GM10248 (cell line): ENCODE measurements at places on chromosomes 3 and 15.

- no peak for DNase-seq
Observed at GRCh38 chr3:174132421-174133042, 726.6 kb upstream of the NAALADL2 start.

DNA sequence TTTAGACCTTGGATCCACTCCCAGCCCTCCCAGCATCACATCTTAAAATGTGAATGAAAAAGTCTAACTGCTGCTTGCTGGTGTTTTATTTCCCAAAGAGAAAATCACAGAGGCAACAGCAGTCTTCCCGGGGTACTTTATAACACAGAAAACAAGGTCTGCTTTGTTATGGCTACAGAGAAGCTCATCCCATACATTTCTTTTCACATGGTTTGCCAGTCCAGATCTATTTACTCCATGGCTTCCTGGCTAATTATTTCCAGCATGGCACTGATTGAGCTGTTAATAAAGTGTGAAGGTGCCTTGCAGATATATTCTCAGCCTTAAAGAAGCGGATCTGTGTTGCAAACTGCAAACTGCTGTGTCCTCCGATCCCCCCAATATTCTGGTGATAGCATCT, 466.1 kb upstream of the CFAP20DC start:
- no peak for DNase-seq

DNA sequence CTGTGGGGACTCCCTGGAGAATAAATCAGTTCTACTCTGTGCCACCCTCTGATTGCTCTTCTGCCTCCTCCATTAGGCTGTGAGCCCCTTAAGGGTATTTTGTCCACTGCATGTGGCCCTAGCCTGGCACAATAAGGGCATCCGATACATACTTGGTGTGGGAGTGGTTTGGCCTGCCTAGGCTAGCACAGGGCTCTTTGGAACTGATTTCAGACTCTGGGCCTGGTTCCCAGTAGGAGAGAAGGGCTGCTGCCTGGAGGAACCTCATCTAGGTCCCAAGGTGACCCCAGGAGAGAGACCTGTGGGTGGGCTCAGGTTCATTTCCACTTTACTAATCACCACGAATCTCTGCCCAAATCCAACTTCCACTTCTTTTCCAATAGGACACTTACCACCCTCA, 5.3 kb upstream of the CTDSPL start:
- no peak for DNase-seq

- DNase-seq = no peak
Observed at GRCh38 chr3:39221141-39221530, 28.7 kb upstream of the XIRP1 start.

GRCh38 chr15:64877435-64877834, 34.3 kb upstream of the ANKDD1A start:
- DNase-seq = no peak

DNA sequence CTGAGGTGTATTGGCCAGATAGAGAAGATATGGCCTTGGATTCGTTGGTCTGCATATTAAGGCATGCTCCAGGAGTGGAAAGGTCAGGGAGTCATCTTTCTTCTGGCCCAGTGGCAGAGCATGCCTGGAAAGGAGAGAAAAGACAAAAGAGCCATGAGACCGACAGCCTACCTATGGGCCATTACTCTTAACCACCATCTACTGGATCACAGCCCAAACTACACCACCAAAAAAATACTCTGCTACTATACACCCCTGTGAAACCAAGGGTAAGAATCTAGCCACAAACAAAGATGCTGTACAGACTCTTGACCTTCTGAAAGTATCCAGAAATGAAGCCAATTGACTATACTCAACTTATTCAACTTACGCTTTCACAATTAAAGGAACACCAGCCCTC, 96.1 kb upstream of the PLSCR5 start:
- no peak for DNase-seq

DNA sequence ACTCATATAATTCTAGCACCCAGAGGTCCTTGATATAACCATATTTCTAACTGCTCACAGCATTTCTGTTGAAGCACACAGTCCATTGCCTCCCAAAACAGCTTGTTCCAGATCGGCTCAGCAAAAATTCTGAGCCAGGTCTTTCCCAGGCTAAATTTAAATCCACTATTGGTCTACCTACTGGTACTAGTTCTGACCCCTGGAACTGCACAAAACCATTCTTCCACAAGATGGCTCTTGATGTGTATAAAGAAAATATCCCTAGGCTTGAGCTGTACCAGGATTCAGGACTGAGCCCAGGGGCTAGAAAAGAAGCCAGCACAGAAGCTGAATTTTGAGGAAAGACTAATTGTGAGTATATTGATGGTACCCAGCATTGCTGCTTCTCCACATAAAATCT, 75.4 kb upstream of the ABHD17C start:
- DNase-seq = no peak

DNA sequence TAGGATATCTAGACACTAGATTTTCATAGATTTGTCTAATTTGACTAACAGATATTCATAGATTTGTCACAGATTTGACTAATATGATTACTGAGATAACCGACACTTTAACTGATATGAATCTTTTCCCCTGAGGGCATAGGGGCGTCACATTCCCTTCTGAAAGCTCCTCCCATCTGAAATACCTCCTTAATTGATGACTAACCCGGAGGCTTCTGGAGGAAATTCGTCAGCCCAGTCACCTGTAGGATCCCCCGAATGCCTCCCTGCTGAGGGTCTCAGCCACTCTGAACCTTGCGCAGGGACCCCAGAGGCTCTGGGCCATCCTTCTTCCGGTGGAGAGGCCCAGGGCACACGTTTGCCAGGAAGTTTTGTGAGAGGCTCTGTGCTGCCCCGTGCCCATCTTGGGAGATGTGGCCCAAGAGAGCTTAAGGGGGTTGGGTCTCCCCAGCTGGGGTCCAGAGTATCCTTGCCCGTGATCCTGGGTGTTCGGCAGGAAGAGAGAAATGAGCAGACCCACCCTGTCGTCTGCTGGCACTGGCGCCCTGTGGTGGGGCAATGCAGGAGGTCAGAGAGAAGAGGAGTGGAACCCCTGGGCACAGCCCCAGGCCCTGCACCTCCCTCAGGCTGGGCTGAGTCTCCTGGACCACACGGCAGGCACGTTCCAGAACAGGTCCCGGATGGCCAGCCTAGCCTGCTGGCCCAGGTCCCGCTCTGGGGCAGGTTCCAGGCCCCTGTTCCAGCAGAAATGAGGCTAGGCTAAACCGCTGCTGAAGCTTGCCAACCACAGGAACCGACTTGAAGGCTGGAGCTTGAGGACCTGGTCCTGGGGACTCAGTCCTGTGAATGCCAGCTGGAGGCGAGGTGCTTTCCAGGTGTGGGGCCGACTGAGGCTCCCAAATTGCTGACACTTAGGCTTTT, 1.7 kb downstream of the PLA2G4D start:
- no peak for DNase-seq

- DNase-seq = no peak
Observed at GRCh38 chr15:99070208-99070607, 34.7 kb upstream of the SYNM start.

DNA sequence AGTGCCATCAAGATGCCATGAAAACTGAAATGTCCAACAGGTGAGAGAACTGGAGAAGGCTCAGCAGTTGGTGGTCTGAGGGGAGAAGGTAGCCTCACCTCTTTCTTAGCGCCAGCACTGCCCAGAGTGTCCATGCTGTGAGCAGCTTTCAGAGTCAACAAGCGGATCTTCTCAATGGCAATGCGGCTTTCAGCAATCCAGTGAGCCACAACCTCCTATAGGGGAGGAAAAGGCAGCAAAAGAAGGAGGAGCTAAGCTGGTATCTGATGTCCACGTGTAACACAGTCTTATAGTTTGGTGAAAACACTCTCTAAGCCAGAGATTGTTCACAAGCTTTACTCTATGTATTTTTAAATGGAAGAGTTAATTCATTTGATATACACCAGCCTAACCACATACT, 36.1 kb upstream of the ACKR4 start:
- DNase-seq = no peak

GRCh38 chr3:42763021-42763420, 10.0 kb downstream of the CCDC13 start:
- no peak for DNase-seq

- DNase-seq = peak; percentile 72
Observed at GRCh38 chr15:43776718-43777266, at the start of gene ELL3. Gene ELL3, minus strand, starts transcription at chr15:43776966. Its CDS starts 65 bp downstream, at chr15:43776901.

DNA sequence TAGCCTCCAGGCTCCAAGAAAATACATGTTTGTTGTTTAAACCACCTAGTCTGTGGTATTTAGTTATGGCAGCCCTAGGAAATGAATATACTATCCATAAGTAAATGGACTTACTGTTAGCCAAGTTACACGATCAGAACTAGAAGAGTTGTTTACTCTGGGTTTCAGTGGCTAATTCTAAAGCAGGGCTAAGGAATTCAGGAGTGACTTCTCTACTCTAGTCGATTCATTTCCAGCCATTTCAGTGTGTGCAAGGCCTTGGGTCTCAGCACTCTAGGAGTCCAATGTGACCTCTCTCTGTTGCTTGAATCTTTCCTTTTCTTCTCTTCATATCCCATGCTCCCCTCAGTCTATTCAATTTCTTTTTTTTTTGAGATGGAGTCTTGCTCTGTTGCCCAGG, 66.7 kb downstream of the BHLHE40 start:
- no peak for DNase-seq

DNA sequence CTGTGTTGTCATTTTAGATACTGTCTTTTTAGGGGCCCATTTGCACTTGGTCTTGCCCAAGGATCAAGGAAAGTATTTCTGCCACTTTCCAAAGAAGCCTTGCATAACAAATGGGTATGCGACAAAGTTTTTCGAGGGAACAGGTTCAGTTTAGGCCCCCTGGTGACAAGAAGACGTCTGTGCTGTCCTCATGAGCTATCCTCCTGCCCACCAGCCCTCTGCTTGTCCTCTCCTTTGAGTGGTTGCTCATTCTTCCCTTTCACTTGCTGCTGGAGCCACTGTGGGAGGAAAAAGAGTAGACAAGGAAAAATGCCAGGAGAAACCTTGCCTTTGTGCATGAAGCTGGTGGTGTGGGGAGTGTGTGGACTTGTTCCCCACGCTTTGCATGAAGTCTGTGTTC, 171.9 kb downstream of the CACNA2D3 start:
- no peak for DNase-seq

DNA sequence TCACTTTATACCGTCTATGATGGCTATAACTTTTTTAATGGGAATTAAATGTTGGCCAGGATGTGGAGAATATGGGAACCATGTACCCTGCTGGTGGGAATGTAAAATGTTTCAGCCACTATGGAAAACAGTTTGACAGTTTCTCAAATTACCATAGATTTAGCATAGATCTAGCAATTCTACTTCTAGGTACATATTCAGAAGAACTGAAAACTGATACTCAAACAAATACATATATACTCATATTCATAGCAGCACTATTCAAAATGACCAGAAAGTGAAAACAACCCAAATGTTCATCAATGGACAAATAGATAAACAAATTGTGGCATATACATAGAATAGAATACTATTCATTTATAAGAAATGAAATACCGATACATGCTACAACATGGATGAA, 539.4 kb downstream of the IGSF11 start:
- DNase-seq = no peak

- no peak for DNase-seq
Observed at GRCh38 chr3:20080956-20081554, 40.8 kb downstream of the KAT2B start.

GRCh38 chr3:170867143-170867937, 2.7 kb downstream of the RPL22L1 start:
- DNase-seq = no peak

- no peak for DNase-seq
Observed at GRCh38 chr3:192812743-192813383, 85.5 kb upstream of the FGF12 start.

DNA sequence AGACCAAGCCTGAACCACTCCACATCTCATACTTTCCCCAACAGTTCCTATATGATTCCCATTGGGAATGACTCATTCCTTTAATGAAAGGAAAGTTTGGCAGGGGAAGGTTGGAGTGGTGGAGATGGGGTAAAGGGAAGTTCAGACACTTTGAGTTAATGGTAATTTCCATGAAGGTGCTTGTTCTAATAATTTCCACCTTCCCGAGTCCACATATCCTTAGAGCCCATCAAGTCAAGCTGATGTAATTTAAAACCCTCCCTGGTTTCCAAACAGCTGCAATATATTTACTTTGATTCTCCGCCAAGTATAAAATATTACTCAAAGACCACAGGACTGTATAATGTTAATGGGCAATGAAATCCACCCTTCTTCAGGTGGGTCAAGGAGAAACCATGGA, 95.0 kb upstream of the GALNT15 start:
- DNase-seq = no peak

DNA sequence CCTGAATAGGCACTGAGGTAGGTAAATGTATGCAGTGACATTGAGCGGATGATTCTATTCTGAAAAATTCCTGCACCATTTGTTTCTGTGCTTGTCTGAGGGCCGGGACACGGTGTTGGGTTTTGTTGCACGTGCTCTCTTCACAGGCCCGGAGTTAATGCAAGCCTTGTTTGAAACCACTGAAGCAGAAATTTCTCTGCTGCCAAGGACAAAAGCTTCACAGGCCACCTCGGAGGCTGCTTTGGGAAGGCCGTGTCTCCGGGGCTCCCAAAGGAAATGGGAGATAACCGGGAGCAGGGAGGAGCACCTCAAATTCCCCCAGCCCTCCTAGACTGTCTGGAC, 179.4 kb downstream of the OPA1 start:
- no peak for DNase-seq

GRCh38 chr15:28273468-28273867, 48.5 kb downstream of the HERC2 start:
- DNase-seq = no peak

DNA sequence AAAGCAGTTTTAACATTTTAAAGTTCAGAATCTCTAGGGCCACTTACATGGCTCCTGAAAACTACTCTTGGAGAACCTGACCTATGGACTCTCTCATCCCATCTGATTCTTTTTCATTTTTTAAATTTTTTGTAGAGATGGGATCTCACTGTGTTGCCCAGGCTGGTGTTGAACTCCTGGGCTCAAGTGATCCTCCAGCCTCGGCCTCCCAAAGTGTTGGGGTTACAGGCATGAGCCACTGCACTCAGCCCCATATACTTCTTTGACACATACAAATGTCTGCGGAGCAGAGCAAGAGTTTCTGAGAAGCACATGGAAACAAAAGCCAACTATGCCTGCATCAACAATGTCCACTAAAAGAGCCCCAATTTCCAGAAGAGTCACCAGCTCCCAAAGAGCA, 189.8 kb downstream of the FOXP1 start:
- DNase-seq = no peak

DNA sequence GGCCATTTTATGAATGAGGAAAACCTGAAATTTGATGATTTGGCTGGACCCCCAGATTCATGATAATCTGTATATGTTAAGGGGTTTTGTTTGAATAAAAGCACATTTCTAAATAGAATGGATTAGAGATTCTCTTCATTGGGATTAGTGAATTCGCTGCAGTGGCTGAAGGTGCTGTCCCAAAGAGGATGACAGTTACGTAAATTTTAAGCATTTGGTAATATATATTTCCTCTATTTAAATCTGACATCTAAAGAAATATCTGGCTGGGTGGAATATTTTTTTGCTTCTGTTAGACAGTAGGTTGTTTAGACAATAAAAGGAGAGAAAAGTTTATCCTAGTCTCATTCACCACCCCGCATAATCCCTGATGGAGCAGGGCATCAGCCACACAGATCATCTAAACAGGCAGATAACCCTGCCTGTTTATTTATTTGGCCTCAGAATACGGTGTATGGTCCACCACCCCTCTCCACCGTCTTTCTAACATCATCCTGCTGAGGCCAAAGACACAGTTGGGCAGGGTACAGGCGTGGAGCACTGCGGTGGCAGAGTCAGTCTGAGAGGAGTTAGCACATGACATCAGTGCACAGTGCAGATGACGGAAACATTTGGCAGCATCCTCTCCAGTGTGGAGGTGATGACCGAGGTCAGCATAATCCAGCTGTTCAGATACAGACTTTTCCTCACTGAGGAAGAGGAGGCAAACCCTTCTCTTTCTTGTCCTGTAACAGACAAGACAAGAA, 20.4 kb upstream of the NFKBIZ start:
- DNase-seq = no peak
